ENCODE measurements at places on chromosomes 16 and 17.

DNA sequence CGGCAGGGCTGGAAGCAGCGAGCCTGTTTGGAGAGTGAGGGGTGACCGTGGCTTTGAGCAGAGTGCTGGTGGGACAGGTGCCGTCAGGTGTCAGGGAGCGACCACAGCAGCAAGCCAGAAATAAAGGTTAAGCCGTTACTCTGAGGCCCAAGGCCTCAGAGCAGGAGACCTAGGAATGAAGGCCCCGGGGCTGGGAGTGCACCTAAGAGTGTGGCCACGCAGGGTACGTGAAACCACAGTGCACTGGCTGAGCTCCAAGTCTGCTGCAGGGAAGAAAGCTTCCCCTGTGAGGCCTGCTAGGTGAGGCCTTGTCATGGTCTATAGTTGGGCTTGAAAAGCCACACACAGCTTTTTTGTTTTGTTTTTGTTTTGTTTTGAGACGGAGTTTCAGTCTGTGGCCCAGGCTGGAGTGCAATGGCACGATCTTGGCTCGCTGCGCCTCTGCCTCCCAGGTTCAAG lies 8.7 kb downstream of the CLUAP1 start:
- peak; percentile 19 for DNase-seq

DNA sequence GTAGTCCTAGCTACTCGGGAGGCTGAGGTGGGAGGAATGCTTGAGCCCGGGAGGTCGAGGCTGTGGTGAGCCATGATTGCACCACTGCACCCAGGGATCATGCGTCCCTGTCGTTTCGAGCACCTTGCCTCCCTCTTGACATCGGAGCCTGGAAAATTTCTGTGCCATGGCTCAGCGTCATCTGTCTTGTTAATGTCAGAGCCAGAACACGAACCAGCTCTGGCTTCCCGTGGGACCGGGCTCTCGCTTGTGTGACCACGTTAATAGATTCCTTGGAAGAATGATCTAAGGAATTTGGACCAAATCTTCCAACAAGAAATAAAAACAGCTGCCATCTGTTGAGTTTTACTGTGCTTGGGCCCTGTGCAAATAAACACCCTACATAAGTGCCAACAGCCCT lies 117.7 kb downstream of the ABCC1 start:
- no peak for DNase-seq

- DNase-seq, result peak; percentile 36
Measured at GRCh38 chr16:57045694-57046381, 46.5 kb upstream of the CPNE2 start.

DNA sequence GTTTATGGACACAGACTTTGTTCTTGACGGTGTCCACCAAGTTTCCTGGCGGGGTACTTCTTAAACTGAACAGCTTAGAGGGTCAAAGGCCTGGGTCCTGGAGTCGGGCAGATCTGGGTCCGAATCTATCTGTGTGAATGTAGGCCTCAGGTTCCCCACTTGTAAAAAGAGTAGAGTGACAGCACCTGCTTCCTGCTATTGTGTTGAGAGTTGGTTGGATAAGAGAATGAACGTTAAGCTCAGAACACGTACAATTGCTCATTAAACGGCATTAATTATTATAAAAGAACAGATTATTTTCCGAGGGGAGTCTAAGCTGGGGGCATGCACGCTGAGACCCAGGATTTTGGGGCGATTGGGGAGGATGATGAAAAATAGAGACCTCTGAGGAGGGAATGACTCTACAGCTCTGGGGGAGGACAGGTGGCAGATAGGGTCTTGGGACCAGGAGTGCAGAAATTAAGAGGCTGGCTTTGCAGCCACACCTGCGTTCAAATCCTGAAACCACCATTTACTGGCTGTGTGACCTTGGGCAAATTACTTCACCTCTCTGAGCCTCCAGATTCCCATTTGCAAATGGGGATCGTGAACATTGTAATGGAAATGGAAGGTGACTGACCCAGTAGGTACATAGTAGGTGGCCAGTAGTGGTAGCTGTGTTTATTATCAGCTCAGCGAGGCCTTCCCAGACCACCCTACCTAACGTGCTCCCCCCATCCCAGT lies 862 bp downstream of the CLEC16A start:
- no peak for DNase-seq

DNA sequence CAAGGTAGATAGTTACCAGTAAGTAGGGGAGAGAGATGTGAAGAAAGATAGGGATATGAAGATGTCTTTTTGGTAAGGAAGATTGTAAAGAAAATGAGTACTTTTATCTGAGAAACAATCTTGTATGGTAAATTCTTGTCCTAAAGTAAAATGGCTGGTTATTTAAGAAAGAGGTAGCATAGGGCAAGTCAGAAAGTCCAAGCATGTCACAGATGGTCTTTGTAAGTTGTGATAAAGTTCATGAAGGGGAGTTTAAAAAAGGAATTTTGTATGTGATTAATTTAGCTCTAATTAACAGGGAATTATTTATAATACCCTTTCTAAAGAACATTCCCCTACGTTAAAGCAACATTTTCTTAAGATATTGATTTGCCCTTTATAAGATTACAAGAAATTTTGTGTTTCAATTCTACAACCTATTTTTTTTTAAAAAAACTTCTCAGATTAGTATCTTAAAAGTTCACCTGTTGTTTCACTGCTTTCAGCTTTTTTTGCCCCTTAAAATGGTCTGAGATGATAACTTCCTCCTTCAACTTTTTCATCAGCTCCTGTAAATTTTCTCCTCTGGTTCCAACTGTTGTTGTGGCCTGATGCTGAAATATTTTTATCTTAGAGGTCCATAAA lies 16.2 kb upstream of the CPHXL start:
- no peak for DNase-seq

DNA sequence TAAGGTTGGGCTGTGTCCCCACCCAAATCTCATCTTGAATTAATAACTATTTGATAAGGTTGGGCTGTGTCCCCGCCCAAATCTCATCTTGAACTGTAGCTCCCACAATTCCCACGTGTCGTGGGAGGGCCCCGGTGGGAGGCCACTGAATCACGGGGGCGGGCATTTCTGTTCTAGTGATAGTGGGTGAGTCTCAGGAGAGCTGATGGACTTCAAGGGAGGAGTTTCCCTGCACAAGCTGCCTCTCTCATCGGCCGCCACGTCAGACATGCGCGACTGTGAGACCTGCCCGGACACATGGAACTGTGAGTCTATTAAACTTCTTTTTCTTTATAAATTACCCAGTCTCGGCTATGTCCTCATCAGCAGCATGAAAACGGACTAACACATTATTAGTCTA lies 44.9 kb upstream of the METRNL start:
- no peak for DNase-seq

DNA sequence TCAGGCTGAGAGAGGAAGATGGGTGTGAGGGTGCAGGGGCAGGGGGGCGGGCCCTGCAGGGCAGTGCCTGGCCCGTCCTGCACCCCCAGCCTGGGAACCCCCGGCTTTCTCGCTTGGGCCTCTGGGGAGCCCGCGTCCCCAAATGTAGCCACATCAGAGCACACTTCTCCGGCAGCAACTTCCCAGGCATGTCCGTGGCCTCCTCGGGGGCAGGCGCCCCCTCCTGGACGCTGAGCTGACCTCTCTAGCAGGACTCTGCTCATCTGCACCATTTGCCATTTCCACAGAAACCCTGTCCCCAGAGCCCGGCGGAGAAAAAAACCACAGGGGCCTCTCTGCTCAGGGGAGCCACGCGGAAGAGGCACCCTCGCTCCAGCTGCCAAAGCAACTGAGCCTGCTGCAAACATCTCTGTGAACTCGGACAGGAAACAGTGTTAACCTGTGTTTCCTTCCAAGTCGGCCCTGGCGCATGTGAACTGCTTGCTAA lies 63.4 kb downstream of the KLHDC4 start:
- peak; percentile 64 for DNase-seq

DNA sequence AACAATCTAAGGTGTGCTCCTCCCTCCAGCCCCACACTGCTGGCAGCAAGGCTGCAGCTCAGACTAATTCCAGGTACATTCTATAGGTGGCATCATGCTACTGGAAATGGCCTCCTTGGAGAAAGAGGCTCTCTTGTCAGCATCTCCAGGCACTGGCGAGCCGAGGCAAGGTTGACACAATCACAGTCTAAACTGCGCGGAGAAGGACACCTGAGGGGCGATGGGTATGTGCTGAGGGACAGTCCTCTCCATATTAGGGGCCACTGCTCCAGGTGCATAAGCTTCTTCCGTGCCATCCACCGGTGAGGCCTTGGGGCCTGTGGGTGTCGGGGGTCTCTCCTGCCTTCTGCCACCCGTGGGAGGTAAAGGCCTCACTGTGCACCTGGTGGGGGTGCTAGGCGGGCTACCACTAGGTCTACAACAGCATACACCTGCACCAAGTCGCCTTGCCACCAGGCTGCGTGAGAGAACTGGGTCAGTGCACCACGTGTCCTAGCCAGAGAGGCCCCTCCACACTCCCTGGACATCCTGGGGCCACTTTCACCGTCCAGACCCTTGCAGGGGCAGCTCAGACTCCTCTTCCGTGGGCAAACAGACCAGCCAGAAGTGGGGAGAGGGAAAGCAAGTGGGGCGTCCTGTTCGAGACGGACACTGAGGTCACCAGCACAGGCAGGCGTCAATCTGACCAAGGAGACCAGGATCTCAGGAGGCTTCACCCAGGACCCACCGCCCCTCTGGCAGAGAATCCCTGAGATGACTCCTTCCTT lies 12.1 kb upstream of the CBX8 start:
- DNase-seq, result peak; percentile 22

DNA sequence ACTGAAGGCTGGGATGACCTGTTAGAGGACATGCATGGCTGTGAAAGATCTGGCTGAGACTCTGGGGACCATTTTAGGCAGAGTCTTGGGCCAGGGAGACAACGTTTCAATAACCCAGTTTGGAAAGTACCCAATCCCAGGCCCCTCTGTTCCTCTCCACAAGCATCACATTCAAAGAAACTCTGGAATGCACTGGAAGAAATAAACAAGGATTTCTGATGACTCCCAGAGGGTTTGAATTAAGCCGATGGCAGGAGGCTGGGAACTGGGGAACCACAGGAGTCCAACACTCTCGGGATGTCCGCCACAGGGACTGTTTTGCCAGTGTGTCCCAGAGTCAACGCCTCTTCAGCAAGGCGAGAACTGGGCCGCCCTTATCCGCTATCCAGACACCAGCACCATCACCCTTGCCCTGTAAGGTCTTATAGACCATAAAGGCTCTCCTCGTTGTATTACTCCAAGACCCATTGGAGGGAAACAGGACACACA lies 3.3 kb downstream of the PMP22 start:
- DNase-seq, result no peak

- DNase-seq, result peak; percentile 24
Measured at GRCh38 chr17:14318918-14319205, 18.0 kb downstream of the HS3ST3B1 start.

DNA sequence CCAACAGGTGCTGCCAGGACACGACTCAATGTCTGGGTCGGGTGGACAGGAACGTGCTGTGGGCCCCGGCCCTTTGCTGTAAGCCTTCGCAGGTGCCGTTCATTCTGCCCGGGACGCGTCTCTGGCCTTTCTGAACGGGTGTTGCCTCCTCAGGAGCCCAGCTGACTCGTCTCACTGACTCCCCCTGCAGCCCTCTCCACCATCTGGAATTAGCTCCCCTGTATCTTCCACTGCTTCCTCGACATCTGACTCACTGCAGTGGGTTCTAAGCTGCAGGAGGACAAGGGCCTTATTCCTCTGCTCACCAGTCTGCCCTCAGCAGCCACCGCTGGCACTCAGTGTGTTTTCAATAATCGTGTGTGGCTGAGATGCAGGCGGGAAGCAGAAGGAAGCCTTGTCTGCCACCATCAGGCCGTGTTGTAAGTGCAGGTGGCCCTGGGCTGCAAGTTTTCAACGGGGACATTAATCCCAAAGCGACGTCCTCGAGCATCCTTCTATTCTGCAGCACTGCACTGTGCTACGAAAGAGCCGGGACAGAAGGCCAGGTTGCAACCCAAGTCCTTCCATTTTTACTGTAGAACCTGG lies 256.2 kb downstream of the FOXL1 start:
- DNase-seq, result no peak

DNA sequence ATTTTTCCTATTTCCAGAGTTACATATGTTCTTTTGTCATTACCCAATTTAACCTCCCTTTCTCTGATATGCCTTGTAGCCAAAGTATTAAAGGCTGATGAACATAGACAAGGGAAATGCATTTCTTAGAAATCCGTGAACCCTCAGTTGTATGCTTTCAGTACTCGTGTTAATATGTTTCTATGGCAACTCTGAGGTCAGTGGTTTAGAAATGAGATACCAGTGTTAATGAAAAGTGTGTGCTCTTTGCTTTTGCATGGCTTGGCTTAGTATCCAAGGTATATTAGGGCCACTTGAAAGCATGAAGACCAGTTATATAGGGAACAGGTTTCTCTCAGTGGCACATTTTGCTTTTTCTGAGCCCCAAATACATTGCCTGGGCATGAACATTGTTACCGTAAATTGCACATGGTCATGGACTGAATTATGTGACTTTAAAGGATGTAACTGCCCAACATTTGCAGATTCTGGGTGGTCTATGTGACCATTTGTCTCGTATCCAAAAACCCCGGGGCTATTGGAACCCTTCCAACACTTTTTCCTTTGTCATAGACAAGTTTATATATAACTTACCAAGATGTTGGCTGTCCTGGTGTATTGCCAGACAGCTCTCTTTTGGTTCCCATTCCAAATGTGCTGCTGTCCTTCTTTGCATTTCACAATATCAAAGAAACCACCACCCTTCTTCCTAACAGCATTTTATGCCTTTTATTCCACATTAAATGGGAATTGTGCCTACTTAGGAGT lies 17.5 kb downstream of the ABHD15 start:
- DNase-seq, result peak; percentile 36

DNA sequence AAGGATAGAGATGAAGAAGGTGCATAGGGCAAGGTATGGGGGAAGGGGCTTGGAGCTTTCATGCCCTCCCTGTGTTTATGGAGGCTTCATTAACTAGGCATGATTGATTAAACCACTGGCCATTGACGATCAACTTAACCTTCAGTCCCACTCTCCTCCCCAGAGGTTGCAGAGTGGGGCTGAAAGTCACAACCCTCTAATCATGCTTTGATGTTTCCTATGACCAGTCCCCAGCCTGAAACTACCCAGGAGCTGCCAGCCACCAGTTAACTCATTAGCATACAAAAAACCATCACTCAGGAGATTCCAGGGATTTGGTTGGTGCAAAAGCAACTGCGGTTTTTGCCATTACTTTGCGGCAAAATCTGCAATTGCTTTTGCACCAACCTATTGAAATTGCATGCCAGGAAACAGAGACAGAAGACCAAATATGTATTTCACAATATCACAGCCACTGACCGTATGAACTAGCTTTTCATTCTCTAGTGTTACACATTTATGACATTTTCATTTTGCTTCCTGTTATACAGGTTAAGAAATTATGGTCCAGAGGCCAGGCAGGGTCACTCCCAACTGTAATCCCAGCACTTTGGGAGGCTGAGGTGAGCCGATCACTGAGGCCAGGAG lies 5.4 kb downstream of the GFOD2 start:
- no peak for DNase-seq

DNA sequence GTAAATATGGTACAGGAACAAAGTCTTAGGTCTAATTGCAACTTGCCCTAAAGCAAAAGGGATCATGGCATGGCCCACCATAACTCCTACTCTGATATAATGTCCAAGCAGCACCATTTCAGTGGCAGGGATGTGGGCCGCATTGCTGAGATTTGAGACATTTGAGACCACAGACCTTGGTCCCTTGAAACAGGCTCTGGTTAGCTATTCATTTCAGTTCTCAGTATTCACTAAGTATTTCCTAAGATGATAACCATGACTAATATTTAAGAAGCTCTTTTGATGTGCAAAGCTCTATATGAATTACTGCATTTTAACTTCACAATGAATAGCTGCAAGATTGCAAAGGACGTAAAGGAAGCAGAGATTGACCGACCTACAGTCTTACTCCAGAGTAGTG lies 471.0 kb downstream of the SHISA9 start:
- no peak for DNase-seq

Data from immature natural killer cell (primary cell).